ENCODE measurements at places on chromosomes 16 and 17. TPM values are rescaled to one million over a fixed set of nuclear protein-coding genes. Genes with fewer than 3 reads are reported as not detected.

KRTAP17-1 gene
- not detected for total RNA-seq

SLFN5 gene
- total RNA-seq: 14.5 TPM

PARD6A gene
- 16.4 TPM for total RNA-seq

NUPR1 gene
- total RNA-seq: 16.5 TPM

KIF22 gene
- 93.1 TPM for total RNA-seq

TMEM114 gene
- total RNA-seq: not detected

- DNase-seq: no peak
- no peaks in the 10 kb centered on the region for H3K36me3 ChIP-seq
- H3K4me1 ChIP-seq: peaks cover 10% of the 10 kb centered on the region
- no peaks in the 10 kb centered on the region for H3K27me3 ChIP-seq
- H3K4me3 ChIP-seq: no peak overlapping the region
- H3K27ac ChIP-seq: no peak overlapping the region
Measured at GRCh38 chr16:66429290-66429962, 2.3 kb downstream of the BEAN1 start.

DNA sequence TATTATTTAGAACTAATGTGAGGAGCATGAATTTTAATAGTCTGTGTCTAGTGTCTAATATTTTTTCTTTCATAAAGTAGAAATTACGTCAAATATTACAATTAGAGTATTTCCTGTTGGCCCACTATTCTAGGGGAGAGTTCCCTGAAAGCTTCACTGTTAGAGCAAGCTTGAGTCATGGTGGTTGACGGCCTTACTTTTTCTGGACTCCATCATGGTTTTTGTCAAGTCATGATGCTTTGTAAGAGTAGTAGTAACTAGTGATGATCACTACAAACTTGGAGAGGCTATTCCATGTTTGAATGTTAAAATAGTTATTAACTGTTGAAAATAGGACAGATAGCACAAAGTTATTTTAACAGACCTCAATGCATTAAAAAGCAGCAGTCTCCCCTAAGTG, 1.7 kb downstream of the PSMD11 start:
- peaks cover 16% of the 10 kb centered on the region for H3K4me1 ChIP-seq
- DNase-seq: peak; percentile 27
- H3K36me3 ChIP-seq: peaks cover 38% of the 10 kb centered on the region
- peak overlapping the region; percentile 10 for H3K27ac ChIP-seq
- H3K4me3 ChIP-seq: peak overlapping the region; percentile 89

DNA sequence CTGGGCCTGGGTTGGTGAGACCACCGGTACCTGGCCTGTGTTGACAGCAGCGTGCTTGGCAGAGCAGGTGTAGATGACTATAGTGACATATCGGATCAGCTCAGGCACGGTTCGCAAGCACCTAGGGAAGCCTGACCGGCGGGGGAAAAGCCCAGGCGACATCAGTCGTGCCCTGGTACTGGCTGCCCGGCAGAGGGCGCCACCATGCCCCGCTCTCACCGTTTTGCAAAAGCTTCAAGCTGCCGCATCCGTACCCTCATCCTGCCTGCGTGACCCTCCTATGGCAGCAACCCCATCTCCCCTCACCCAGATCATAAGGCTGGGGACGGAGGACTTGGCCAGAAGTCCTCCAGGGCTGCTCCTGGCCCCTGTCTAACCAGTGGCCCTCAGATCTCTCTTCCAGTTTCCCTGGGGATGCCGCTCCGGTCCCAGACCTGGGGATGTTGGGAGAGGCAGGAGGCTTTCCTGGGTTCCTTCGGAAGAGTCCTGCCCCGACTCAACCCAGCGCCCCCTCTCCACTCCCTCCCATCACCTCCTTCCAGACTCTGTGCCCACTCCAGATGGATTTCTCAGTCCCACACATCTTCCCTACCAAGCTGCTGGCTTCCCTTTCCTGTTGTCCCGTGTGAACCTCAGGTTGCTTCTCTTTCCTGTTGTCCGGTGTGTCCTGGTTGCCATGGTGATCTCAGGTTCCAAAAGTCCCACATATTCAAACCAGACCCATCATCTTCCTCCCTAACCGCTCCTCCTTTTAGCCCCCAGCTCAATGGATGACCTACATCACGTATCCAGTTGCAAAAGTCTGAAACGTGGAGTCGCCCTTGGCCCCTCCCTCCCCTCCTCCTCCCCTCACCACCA, 13.7 kb downstream of the ALOX12B start:
- DNase-seq: peak; percentile 60
- peak overlapping the region; percentile 57 for H3K4me3 ChIP-seq
- H3K36me3 ChIP-seq: no peaks in the 10 kb centered on the region
- H3K27me3 ChIP-seq: peaks cover 30% of the 10 kb centered on the region

GRCh38 chr17:29115435-29115834, 64.8 kb downstream of the MYO18A start:
- DNase-seq: no peak
- H3K36me3 ChIP-seq: no peaks in the 10 kb centered on the region
- H3K4me3 ChIP-seq: no peak overlapping the region
- H3K27ac ChIP-seq: no peak overlapping the region

- peak; percentile 85 for DNase-seq
- H3K27ac ChIP-seq: peak overlapping the region; percentile 58
- H3K27me3 ChIP-seq: no peaks in the 10 kb centered on the region
Measured at GRCh38 chr17:19897090-19897837, 29.5 kb upstream of the ULK2 start.

DNA sequence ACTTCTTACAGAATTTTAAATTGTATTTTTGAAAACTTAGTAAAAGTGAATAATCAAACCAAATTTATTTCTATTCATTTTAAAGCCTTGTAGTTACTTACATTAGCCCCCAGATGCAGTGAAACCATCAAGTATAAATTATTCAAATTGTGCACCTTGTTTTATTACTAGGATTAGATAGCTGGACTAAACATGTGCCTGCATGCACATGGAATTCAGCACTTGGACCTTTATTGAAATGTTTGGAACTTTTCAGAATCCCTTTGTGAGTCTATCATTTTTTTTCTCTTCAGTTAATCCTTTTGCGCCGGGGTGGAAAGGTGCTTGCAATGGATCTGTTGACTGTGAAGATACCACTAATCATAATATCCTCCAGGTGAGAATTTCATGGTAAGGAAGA, 4.7 kb downstream of the ZPBP2 start:
- no peaks in the 10 kb centered on the region for H3K36me3 ChIP-seq
- H3K4me3 ChIP-seq: no peak overlapping the region
- peaks cover 12% of the 10 kb centered on the region for H3K27me3 ChIP-seq
- H3K4me1 ChIP-seq: no peaks in the 10 kb centered on the region
- no peak for DNase-seq
- no peak overlapping the region for H3K27ac ChIP-seq

DNA sequence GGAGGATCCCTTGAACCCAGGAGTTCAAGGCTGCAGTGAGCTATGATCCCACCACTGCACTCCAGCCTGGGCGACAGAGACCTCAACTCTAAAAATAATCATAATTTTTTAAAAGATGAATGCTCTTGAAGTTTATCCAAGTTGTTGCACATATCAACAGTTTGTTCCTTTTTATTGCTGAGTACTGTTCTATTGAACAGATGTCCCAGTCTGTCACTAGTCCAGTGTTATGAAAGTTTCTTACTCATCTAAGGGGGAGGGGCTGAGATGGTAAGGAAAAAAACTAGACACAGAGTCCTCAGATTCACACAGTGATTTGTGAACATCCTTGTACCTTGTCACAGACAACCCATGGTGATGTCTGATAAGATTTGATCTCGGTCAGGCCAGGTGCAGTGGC, 3.9 kb downstream of the ACAP1 start:
- no peaks in the 10 kb centered on the region for H3K36me3 ChIP-seq
- peak; percentile 19 for DNase-seq
- H3K4me3 ChIP-seq: no peak overlapping the region
- H3K27me3 ChIP-seq: no peaks in the 10 kb centered on the region
- no peaks in the 10 kb centered on the region for H3K4me1 ChIP-seq

DNA sequence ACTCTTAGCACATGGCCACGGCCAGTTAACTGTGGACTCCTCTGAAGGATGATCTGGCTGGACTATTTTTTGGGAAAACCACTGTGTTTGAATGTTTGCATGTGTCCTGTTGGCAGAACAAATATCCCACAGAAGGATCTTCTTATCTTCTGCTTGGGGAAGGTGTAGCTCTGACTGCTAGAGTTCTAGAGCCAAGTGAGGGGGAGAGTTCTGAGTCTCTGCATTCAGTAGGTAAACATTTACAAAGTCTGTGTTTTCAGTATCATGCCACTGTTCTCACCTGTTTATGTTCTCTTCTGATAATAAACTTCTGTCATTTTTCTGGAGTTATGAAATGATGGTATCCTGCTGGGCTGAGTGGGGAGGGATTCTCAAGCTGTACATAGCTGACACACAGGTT, 241.1 kb downstream of the WWOX start:
- H3K27ac ChIP-seq: no peak overlapping the region
- no peaks in the 10 kb centered on the region for H3K36me3 ChIP-seq
- no peak overlapping the region for H3K4me3 ChIP-seq
- no peaks in the 10 kb centered on the region for H3K4me1 ChIP-seq

DNA sequence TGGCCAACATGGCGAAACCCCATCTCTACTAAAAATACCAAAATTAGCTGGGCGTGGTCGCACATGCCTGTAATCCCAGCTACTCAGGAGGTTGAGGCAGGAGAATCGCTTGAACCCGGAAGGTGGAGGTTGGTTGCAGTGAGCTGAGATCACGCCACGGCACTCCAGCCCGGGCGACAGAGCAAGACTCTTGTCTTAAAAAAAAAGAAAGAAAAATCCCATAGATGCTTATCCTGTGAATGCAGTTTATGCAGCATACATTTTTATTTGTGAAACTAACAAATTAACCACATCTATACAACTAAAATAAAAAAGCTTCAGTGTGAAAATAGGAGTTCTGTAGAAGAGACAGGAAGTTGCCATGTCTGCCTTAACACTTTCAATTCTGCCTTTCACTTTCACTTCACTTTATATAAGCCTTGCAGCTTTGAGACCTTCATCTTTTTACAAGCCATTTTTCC, 7.1 kb downstream of the IGSF6 start:
- peaks cover 2% of the 10 kb centered on the region for H3K36me3 ChIP-seq
- H3K4me3 ChIP-seq: no peak overlapping the region
- no peak overlapping the region for H3K27ac ChIP-seq
- no peak for DNase-seq

DNA sequence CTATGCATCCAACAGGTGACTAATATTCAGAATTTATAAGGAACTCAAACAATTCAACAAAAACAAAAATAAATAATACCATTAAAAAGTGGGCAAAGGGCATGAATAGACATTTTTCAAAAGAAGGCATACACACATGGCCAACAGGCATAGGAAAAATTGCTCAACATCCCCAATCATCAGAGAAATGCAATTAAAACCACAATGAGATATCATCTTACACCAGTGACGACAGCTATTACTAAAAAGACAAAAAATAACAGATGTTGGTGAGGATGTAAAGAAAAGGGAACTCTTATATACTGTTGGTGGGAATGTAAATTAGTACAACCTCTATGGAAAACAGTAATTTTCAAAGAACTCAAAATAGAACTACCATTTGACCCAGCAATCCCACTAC, 250.4 kb upstream of the N4BP1 start:
- H3K4me1 ChIP-seq: no peaks in the 10 kb centered on the region
- no peaks in the 10 kb centered on the region for H3K36me3 ChIP-seq
- no peak for DNase-seq
- H3K27me3 ChIP-seq: peaks cover 11% of the 10 kb centered on the region
- H3K27ac ChIP-seq: no peak overlapping the region

- no peaks in the 10 kb centered on the region for H3K36me3 ChIP-seq
- peak; percentile 47 for DNase-seq
- H3K4me3 ChIP-seq: no peak overlapping the region
- H3K27me3 ChIP-seq: no peaks in the 10 kb centered on the region
- 0 out of 2 replicates have a peak, but pooled peaks cover 9% of the 10 kb centered on the region for H3K4me1 ChIP-seq
- H3K27ac ChIP-seq: no peak overlapping the region
Measured at GRCh38 chr16:65195998-65196397, 74.1 kb upstream of the CDH11 start.

GRCh38 chr16:4052096-4052495, 64.1 kb downstream of the ADCY9 start:
- H3K36me3 ChIP-seq: no peaks in the 10 kb centered on the region
- no peak overlapping the region for H3K4me3 ChIP-seq
- no peak overlapping the region for H3K27ac ChIP-seq
- H3K4me1 ChIP-seq: peaks cover 18% of the 10 kb centered on the region
- H3K27me3 ChIP-seq: no peaks in the 10 kb centered on the region

GRCh38 chr17:45940826-45941225, 46.5 kb downstream of the MAPT start:
- no peak overlapping the region for H3K27ac ChIP-seq
- H3K4me1 ChIP-seq: no peaks in the 10 kb centered on the region
- H3K36me3 ChIP-seq: no peaks in the 10 kb centered on the region
- peaks cover 38% of the 10 kb centered on the region for H3K27me3 ChIP-seq
- no peak overlapping the region for H3K4me3 ChIP-seq
- DNase-seq: no peak

Data from PC-3 (cell line).